Posterior vena cava (tissue), 2 donors: ENCODE measurements at places on chromosomes 4 and X. TPM values are rescaled to one million over a fixed set of nuclear protein-coding genes. Genes with fewer than 3 reads are reported as not detected.

The TMPRSS11B gene
- not detected for total RNA-seq

The RAB9A gene
- total RNA-seq = 16.2 TPM

The WNK3 gene
- total RNA-seq = 4.1 TPM

The LONRF3 gene
- total RNA-seq = 5.7 TPM

The RTL3 gene
- total RNA-seq = 6.5 TPM

The PRSS12 gene
- total RNA-seq = 0.48 TPM

The SATL1 gene
- total RNA-seq = not detected

The DTHD1 gene
- 0.38 TPM for total RNA-seq

The SLITRK4 gene
- 13.2 TPM for total RNA-seq

The SYTL5 gene
- 0.09 TPM for total RNA-seq

The ASB12 gene
- 0.38 TPM for total RNA-seq

The STK32B gene
- 3.1 TPM for total RNA-seq

The FAT1 gene
- total RNA-seq = 85.9 TPM

The CORIN gene
- 0.32 TPM for total RNA-seq

The PDE6B gene
- 1.4 TPM for total RNA-seq

The SGMS2 gene
- total RNA-seq = 66.8 TPM

The CCDC149 gene
- total RNA-seq = 30.9 TPM

The PSAPL1 gene
- not detected for total RNA-seq

The TRIM75 gene
- not detected for total RNA-seq
